HT1080 (cell line): ENCODE measurements at places on chromosomes 3 and 15.
A peak's percentile ranks its signal among the peaks of the same experiment; 100 is the strongest.

DNA sequence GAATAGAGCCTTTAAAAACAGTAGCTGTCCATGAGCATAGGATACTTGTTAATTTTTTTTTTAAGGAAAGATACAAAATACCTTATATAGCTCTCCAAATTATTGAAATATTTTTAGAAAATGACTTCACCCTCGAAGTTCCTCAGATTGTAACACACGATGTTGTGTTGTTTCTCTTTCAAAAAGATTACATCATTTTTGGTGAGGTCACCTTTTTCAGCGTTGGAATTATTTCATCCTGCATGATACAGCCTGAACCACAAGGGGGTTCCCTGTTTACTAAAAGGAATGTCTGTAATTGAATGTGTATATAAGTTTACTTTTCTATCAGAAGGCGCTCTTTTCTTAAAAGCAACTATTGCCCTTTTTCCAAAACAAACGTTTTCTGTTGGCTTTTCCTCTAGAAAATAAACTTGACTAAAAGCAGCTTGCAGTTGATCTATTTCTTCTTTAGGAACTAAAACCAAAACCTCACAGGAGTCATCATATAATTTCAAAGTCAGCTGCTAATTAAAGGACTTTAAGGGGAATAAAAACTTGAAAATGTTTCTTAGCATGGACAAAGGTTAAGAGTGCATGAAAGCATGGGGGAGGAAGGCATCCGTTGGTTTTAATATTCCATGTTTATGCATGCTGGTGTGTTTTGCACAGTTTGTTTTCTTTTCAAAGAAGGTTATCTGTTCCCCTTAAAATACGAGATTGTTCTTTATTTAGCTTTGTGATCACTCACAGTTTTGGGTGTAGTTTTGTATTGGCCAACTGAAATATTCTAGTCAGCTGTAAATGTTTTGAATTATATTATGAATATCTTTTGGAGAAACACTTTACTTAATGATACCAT lies 29.4 kb downstream of the LYSMD4 start:
- DNase-seq: peak; percentile 78

DNA sequence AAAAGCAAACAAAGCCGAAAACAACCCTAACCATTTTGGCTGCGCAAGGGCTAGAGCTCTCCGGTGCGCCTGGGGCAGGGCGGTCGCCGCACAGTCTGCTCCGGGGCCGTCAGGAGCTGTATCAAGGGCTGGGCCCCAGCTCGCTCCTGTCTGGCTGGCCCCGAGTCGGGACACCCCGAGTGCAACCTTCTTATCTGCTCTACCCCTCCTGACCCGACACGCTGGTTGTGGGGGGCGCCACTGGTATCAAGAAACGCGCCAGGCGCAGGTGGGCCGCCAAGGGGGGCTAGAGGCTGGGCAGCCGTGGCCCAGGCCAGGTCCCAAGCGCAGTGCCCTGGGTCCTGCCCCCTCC lies 36.0 kb downstream of the NR2F2 start:
- DNase-seq: no peak

GRCh38 chr15:23912191-23912590 lies 225.1 kb upstream of the NDN start:
- DNase-seq: no peak

GRCh38 chr3:101999177-101999779 lies 150.0 kb downstream of the NFKBIZ start:
- DNase-seq: no peak

GRCh38 chr3:59818033-59818918 lies 768.5 kb upstream of the CFAP20DC start:
- peak; percentile 96 for DNase-seq

- peak; percentile 73 for DNase-seq
Measured at GRCh38 chr3:149512073-149512782, 37.7 kb downstream of the TM4SF4 start.

DNA sequence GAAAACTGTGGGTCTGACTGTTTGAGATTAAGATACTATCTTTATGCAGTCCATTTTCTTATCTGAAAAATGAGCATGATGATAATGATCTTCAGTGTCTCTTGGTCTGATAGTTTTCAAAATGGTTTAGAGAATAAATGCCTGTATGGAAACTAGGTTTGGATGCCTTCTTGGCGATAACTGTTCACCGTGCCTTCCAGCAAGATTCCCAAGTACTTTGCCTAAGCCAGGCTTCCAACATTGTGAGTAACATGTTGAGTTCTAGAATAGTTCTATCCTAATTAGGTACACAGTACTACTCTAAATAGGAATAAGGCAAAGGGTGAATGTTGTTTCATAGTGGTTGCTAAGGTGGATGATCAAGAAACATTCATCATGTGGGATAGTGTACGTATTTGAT lies 940.2 kb downstream of the MCTP2 start:
- no peak for DNase-seq

DNA sequence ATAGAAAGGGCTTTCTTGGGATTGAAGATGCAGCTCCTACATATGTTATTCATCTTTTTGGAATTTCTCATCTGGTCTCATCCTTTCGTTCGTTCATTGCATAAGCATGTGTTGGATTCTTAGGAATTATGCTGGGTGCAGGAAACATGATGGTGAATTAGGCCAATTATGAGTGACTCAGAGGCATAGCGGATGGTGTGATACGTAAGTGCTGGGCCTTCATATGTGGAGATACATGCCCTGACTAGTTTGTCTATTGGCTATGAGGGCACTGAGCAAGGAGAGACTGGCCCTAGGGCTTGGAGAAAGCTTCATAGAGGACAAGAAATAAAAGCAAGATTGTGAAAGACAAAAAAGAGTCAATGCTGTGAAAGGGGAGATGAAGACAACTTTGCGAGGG lies 235.1 kb downstream of the MYRIP start:
- DNase-seq: peak; percentile 92

GRCh38 chr3:11509173-11510000 lies 134.3 kb downstream of the VGLL4 start:
- DNase-seq: peak; percentile 67

DNA sequence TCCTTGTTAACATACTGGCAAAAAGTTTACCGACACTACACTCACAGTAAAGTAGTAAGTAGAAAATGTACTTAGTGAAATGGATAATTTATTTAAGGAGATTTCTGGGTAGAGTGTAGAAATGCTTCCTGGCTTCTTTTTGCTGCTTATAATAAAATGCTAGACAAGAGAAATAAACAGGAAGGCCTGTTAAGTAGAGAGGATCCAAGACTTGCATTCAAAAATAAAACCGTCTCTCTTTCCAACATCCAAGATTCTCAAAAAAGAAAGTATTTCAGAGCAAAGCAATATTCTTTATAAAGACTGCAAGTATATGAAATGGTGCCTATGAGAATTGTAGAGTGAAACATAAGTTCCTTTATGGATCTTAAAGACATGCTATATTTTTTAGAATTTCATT lies 77.0 kb upstream of the CNTN6 start:
- no peak for DNase-seq

DNA sequence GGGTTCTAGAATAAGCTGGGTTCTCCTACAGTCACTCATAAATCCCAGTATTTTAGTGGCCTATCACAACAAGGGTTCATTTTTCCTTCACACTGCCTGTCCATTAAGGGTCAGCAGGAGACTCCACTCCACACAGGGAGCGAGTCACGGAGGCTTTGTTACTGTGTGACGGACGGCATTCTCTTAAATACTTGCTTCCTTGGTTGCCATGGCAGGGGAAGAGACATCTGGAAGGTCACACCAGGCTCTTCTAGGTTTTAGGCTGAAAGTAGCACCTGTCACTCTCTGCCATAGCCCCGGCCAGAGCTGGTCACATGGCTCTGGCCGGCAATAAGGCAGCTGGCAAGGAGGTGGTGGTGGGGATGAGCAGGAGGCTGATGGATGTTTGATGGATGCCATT lies 89.4 kb upstream of the ANKRD34C start:
- no peak for DNase-seq

GRCh38 chr3:32817257-32817557 lies 590 bp upstream of the TRIM71 start:
- DNase-seq: no peak

DNA sequence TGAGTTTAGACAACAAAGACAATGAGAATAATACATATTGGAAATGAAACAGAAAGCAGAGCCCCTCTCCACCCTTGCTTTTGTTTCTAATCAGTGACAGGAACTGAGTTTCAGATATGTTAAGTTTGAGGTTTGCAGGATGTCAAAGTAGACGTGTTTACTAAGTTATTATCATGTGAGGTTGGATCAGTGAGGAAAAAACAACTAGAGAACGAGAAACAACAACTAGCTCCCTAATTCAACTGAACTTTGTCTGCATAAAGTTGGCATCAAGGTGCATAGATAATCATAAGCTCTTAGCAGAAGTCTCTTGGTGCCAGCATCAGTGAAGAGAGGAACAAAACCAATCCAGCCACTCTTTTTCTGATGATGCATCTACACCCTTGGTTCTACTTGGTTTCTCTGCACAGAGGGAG lies 491.1 kb upstream of the NR2F2 start:
- no peak for DNase-seq

DNA sequence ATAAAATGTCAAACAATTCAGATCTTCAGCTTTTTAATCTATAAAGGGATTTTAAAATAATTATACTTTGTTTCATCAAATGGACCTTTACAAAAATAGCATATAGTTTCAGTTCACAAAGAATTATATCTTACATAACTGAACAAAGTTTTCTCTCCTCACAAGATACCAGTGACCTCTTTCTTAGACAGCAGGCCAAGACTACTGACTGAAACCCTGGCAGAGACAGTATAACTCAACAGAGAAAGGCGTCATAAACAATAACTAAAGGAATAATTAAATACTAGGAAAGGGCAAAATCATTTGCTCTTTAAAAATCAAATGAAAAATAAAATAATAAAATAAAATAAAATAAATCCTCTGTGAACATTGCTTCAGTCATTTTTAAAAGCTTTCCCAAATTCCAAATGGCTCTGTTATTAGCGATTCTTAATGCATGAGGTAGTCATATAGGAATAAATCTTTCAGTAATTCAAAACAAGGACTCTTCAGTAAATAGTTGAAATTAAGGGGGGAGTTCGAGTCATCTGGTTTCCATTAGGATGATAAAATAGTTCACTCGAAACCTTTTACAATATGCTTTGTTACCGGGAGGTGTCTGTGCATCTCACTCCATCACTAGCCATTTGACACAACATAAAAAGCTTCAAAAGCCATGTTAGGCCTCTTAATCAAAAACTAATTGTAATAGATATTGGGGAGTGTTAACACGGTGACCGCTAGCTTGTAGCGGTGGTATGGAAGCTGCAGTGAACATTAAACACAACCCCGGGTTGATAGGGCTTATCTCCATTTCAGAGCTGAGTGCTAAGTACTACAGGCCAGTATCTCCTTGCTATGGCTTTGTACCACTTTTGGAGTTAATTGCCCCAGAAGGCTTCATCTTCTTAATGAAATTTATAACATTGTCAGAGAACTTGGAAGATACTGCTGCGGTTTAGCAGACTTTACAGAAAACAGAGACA lies 142.9 kb upstream of the NR2F2 start:
- DNase-seq: no peak

DNA sequence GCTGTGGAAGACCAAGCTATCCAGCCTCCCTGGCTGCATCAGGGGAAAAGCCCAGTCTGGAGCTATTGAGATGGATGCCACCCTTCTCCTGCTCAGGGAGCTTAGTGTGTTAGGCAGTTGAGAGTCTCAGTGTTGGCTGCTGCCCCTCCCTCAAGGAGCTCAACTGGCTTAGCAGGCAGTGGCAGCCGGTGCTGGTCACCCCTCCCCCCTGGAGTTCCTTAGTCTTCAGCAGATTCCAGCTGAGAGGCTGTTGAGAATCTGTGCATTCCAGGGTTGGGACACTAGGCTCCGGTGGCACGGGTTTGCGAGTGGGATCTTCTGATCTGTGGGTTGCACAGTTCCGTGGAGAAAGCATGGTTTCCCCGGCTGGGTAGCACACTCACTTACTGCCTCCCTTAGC lies 883.8 kb downstream of the NSUN3 start:
- DNase-seq: no peak

GRCh38 chr3:65497236-65497635 lies 541.5 kb downstream of the MAGI1 start:
- DNase-seq: no peak

GRCh38 chr3:49469037-49469935 lies 781 bp upstream of the DAG1 start:
- peak; percentile 71 for DNase-seq

DNA sequence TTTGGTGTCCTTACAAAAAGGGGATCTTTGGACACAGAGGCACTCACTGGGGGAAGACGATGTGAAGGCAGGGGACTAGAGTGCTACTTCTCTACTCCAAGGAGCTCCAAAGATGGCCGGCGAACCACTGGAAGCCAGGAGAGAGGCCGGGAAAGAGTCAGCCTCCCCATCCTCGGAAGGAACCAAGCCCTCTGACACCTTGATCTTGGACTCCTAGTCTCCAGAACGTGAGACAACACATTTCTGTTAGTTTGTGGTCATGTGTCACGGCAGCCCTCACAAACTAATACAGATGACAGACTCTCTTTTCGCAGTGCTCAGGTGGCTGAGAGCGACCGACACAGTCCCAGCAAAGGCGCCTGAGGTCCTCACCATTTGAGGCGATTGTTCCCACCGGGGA lies 24.4 kb upstream of the ATP2B2 start:
- DNase-seq: no peak

DNA sequence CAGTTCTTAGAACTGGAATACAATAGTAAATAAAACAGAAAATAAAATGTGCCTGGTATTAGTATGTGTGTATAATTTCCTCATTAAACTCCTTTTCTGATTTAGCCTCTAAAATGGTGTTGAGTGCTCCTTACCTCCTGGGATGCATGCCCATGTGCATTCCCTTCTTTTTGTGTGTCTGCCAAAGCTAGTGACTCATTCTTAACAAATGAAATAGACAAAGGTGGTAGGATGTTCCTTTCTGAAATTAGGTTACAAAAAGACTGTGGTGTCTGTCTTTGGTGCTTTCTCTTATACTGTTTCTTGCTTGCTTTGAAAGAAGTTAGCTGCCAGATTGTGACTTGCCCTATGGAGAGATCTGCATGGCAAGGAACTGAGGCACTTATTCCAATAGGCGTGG lies 623.7 kb downstream of the GRM7 start:
- DNase-seq: peak; percentile 55

- DNase-seq: peak; percentile 91
Measured at GRCh38 chr15:39919748-39920509, at the start of gene GPR176. Gene GPR176, minus strand, starts transcription at chr15:39920266. Its CDS starts 240 bp downstream, at chr15:39920026.

GRCh38 chr15:32838820-32839219 lies 121.0 kb downstream of the GREM1 start:
- DNase-seq: peak; percentile 76
